ENCODE measurements at places on chromosomes 12 and 14. TPM values are rescaled to one million over a fixed set of nuclear protein-coding genes. Genes with fewer than 3 reads are reported as not detected.

POTEG gene
- not detected for total RNA-seq

TAS2R19 gene
- total RNA-seq, result 2.5 TPM

NGB gene
- total RNA-seq, result not detected

ANO4 gene
- total RNA-seq, result not detected

REC8 gene
- total RNA-seq, result 3.7 TPM

RESF1 gene
- 59.0 TPM for total RNA-seq

TXNDC16 gene
- total RNA-seq, result 7.7 TPM

ABCC9 gene
- 8.0 TPM for total RNA-seq

DNA sequence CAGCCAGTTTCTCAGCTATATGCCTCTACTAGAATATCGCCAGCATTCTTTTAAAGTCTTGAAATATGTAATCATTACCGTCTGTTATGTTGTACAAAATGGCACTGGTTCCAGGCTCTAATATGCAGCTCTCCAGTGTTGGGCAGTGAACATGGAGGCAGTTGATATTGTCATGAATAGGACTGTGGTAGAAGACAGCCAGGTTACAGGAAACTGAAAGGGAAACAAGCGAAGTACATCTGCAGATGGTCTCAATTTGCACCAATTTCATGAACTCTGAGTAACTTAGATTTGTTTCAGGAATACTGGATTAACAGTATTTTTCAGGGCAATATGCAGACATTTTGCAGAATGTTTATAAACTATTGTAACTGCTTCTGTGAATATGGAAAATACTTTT is 13.4 kb upstream of the KLHL42 start:
- H3K4me1 ChIP-seq, result no peaks in the 10 kb centered on the region
- no peak overlapping the region for H3K4me3 ChIP-seq
- H3K27me3 ChIP-seq, result no peaks in the 10 kb centered on the region
- no peak for DNase-seq
- H3K27ac ChIP-seq, result no peak overlapping the region

GRCh38 chr12:5083955-5084849 is 40.5 kb downstream of the KCNA5 start:
- H3K27ac ChIP-seq, result no peak overlapping the region
- H3K4me1 ChIP-seq, result no peaks in the 10 kb centered on the region
- no peak for DNase-seq
- H3K27me3 ChIP-seq, result peaks cover 27% of the 10 kb centered on the region
- H3K4me3 ChIP-seq, result no peak overlapping the region

- H3K4me3 ChIP-seq, result no peak overlapping the region
- peaks cover 52% of the 10 kb centered on the region for H3K4me1 ChIP-seq
- no peaks in the 10 kb centered on the region for H3K27me3 ChIP-seq
These were observed 1.8 kb upstream of the RNU7-1 start for GRCh38 chr12:6941782-6942181.

DNA sequence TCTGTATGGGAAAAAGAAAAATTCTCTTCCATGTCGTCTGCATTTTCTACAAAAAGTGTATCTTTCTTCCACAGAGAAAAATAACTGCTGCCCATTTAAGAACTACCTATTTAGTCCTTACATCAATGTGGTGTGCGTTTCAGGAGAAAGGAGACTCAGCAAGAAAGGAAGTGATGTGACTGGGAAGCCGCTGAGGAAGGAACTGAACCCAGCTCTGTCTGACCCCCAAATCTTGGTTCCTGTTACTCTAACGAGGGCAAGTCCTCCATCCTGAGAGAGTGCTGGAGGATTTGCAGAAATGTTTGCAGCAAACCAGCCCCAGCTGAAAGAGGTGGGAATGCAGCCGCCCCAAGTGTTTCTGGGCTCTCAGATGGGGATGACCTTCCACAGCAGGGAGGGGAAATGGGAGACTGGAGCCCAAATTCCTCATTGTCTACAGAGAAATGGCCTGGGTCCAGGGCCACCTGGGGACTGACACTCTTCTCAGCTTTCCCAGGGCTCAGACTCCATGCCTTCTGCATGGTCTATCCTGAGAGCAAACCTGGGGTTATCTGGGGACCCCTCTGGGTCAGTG is 6.7 kb upstream of the MLEC start:
- no peak for DNase-seq
- H3K4me1 ChIP-seq, result peaks cover 14% of the 10 kb centered on the region
- H3K27me3 ChIP-seq, result no peaks in the 10 kb centered on the region
- H3K4me3 ChIP-seq, result no peak overlapping the region
- no peak overlapping the region for H3K27ac ChIP-seq

- no peaks in the 10 kb centered on the region for H3K36me3 ChIP-seq
- DNase-seq, result no peak
- no peaks in the 10 kb centered on the region for H3K27me3 ChIP-seq
- H3K4me1 ChIP-seq, result peaks cover 27% of the 10 kb centered on the region
- H3K27ac ChIP-seq, result peak overlapping the region; percentile 53
These were observed 25.9 kb downstream of the CMKLR1 start for GRCh38 chr12:108313241-108313605.

DNA sequence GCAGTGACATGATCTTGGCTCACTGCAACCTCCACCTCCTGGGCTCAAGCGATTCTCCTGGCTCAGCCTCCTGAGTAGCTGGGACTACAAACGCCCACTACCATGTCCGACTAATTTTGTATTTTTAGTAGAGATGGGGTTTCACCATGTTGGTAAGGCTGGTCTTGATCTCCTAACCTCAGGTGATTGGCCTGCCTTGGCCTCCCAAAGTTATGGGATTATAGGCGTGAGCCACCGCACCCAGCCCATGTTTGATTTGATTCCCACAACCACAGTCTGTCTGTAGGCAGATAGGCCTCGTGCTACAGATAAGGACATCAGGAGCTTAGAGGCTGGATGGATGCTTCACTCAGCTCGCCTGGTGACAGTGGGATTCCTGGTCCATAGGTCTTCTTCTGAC is 23.0 kb downstream of the EML1 start:
- no peaks in the 10 kb centered on the region for H3K27me3 ChIP-seq
- no peak overlapping the region for H3K4me3 ChIP-seq
- peaks cover 5% of the 10 kb centered on the region for H3K4me1 ChIP-seq
- no peak overlapping the region for H3K27ac ChIP-seq
- no peaks in the 10 kb centered on the region for H3K36me3 ChIP-seq

DNA sequence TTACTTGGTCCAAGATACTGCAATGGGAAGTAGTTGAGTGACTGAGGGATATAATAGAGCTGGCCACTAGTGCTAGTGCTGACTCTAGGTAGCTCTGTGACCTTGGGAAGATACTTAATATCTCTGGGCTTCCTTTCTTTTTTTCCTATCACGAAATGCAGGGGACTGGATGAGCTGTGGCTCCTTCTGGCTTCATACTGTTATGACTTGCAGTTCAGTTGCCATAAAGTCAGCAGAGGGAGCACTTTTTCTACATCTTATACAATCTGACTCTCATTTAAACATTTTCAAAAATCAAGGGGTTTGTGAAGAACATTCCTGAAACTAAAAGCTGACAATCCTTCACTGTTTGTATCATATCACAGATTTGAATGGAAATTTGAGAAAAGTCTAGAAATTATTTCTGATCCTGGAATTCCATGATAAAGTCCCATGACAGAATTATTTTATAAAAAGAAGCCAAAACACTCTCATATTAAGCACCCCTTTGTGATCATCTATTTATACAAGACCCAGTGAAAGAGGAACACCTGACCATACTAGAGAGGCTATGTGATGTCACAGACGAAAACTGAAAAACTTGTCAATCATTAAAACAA is 5.3 kb downstream of the BHLHE41 start:
- H3K27ac ChIP-seq, result no peak overlapping the region
- H3K27me3 ChIP-seq, result no peaks in the 10 kb centered on the region
- H3K36me3 ChIP-seq, result no peaks in the 10 kb centered on the region
- no peak for DNase-seq

- no peak for DNase-seq
- no peak overlapping the region for H3K27ac ChIP-seq
- no peaks in the 10 kb centered on the region for H3K27me3 ChIP-seq
- H3K4me3 ChIP-seq, result no peak overlapping the region
- H3K36me3 ChIP-seq, result no peaks in the 10 kb centered on the region
These were observed 174.2 kb upstream of the PDE3A start for GRCh38 chr12:20194171-20194570.

GRCh38 chr12:45130881-45131281 is 80.0 kb upstream of the DBX2 start:
- DNase-seq, result no peak
- no peak overlapping the region for H3K4me3 ChIP-seq
- H3K27me3 ChIP-seq, result no peaks in the 10 kb centered on the region
- no peaks in the 10 kb centered on the region for H3K36me3 ChIP-seq
- no peaks in the 10 kb centered on the region for H3K4me1 ChIP-seq
- no peak overlapping the region for H3K27ac ChIP-seq

- no peak for DNase-seq
- peaks cover 11% of the 10 kb centered on the region for H3K27me3 ChIP-seq
- H3K36me3 ChIP-seq, result no peaks in the 10 kb centered on the region
- no peak overlapping the region for H3K4me3 ChIP-seq
- H3K4me1 ChIP-seq, result peaks cover 50% of the 10 kb centered on the region
- H3K27ac ChIP-seq, result no peak overlapping the region
These were observed 2.1 kb upstream of the PLEK2 start for GRCh38 chr14:67413806-67414769.

GRCh38 chr14:34099635-34100034 is 148.8 kb upstream of the EGLN3 start:
- no peaks in the 10 kb centered on the region for H3K27me3 ChIP-seq
- H3K4me3 ChIP-seq, result no peak overlapping the region
- H3K36me3 ChIP-seq, result no peaks in the 10 kb centered on the region
- DNase-seq, result no peak

- no peaks in the 10 kb centered on the region for H3K27me3 ChIP-seq
- no peak overlapping the region for H3K27ac ChIP-seq
- H3K4me3 ChIP-seq, result no peak overlapping the region
- peaks cover under 1% of the 10 kb centered on the region for H3K4me1 ChIP-seq
These were observed 92.8 kb downstream of the OTOGL start for GRCh38 chr12:80192087-80192486.

- H3K4me3 ChIP-seq, result no peak overlapping the region
- no peak overlapping the region for H3K27ac ChIP-seq
- peaks cover 5% of the 10 kb centered on the region for H3K4me1 ChIP-seq
- peaks cover 63% of the 10 kb centered on the region for H3K36me3 ChIP-seq
These were observed 72.9 kb downstream of the TESC start for GRCh38 chr12:117026343-117026742.

DNA sequence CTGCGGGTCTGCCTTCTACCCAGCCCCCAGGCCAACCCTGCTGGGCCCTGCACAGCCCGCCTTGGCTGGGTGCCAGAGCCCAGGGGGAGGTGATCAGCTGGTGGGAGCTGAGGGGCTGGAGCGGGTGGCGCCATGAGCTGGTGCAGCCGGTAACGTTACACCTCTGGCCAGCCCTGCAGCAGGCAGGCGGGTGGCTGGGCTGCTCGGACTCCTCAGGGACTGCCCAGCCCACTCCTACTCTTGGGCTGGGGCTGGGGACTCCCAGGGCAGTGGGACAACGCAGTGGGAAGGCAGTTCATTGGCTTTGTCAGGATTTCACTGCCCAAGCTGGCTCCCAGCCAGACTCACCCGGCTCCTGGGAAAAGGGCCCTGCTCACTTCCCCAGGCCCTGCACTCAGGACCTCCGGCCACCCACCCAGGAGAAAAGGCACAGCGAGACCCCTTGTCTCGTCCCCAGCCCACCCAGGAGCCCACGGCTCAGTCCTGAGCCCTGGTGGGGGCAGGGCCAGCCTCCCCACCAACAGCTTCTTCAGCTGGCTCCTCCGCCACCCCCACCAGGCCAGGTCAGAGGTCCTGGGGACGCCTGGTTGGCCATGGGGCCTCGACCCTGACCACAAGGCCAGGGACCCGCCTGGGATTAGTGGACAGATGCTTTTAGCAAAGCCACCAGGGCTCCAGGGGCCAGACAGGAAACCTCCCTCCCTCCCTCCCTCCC is 1.0 kb downstream of the PGF start:
- peak overlapping the region; percentile 68 for H3K4me3 ChIP-seq
- peaks cover 42% of the 10 kb centered on the region for H3K4me1 ChIP-seq
- peaks cover under 1% of the 10 kb centered on the region for H3K36me3 ChIP-seq
- DNase-seq, result no peak
- H3K27me3 ChIP-seq, result no peaks in the 10 kb centered on the region
- H3K27ac ChIP-seq, result no peak overlapping the region

DNA sequence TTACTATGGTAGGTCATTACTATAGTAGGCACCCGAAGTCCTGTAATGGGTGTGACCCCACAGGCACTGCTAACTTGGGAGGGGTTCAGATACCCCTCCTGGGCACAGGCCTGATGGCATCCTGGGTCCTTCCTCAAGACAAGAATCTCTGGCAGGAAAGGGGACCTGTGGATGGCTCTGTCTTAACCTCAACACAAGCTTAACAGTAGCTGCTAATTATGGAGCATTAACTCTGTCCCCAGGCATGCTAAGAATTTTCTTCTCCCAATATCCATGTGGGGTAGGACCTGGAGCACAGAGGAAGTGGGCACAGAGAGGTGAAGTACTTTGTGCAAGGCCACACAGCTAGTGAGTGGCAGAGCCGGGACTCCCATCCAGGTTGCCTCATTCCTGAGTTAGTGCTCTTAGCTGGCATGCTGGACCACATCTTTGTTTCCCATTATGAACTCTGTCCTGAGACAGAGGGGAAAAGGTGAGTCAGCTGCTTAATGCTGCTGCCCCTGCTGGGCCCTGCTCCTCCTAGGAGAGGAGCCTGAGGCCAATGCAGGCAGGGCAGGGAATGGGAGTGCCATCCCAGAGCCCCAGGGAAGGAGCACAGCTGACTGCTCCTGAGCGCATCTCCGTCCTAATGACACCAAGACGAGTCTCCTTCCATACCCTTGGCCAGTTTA is 32.1 kb downstream of the GALNT16 start:
- no peaks in the 10 kb centered on the region for H3K27me3 ChIP-seq
- peaks cover 27% of the 10 kb centered on the region for H3K4me1 ChIP-seq
- H3K4me3 ChIP-seq, result no peak overlapping the region
- no peaks in the 10 kb centered on the region for H3K36me3 ChIP-seq
- peak; percentile 28 for DNase-seq

DNA sequence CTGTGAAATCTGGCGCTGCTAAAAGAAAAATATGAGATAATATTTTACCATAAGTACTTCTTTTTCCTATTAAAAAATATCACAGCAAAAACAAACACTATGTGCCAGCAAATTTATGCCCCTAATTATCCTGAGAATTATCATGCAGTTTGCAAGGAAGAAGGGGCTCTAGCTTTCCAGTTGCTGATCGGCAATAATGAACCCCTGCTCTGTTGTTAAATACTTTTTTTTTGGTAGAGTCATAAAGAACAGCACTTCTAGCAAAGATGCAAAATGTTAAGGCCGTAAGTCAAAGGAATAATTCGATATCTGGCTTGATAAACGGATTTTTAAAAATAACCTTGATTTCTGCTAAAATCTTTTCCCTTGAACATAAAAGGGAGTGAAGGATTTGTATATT is 108.9 kb downstream of the PDE3A start:
- no peaks in the 10 kb centered on the region for H3K27me3 ChIP-seq
- H3K4me3 ChIP-seq, result no peak overlapping the region
- H3K36me3 ChIP-seq, result no peaks in the 10 kb centered on the region
- no peak overlapping the region for H3K27ac ChIP-seq
- DNase-seq, result no peak
- H3K4me1 ChIP-seq, result no peaks in the 10 kb centered on the region

Measured in suprapubic skin (tissue), 4 donors.